PC-9 (cell line): ENCODE measurements at places on chromosomes 16 and 17. TPM values are rescaled to one million over a fixed set of nuclear protein-coding genes. Genes with fewer than 3 reads are reported as not detected.

DNA sequence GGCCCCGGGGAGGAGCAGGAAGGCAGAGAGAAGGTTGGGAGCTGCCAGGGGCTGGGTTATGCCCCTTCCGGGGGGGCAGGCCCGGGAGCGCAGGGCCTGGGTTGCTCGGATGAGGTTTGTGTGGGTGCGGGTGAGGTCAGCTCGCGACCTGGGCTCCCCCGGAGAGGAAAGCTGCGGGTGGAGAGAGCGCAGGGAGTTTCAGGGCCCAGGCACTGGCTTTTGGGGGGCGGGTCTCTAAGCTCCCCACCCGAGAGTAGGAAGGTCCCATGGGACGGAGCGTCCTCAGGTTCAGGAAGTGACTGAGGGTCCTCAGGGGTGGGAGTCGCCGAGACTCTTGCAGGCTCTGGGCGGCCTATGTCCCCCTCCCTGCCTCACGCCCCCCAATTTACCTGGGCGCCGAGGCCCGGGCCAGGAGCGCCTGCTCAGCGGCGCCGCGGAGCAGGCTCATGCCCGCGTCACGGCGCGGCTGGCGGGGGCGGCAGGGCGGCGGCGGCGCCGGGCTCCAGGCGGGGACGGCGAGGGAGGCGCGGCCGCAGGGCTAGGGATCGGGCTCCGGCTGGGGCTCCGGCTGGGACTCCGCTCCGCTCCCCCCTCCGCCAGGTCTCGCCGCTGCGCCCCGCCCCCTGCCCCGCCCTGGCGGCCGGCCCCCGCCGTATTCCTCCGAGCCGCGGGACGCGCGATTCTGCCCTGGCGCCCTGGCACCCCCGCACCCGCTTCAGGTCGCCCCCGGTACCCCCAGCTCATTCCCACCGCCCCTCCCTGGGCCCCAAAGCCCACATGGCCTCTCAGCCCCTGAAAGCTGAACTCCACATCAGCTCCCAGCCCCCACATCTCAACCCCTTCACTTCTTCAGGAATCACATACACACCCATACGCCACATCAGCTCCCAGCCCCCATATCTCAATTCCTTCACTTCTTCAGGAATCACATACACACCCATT is at the start of gene DOK4:
DOK4 (minus strand) TSS at position 578 of the 942 bp plus-strand sequence. CDS start 6,986 bp downstream, outside the sequence.
- DNase-seq: peak; percentile 77

ATP6V0D1 gene
- total RNA-seq: 51.5 and 61.0 TPM in 2 replicates

DNA sequence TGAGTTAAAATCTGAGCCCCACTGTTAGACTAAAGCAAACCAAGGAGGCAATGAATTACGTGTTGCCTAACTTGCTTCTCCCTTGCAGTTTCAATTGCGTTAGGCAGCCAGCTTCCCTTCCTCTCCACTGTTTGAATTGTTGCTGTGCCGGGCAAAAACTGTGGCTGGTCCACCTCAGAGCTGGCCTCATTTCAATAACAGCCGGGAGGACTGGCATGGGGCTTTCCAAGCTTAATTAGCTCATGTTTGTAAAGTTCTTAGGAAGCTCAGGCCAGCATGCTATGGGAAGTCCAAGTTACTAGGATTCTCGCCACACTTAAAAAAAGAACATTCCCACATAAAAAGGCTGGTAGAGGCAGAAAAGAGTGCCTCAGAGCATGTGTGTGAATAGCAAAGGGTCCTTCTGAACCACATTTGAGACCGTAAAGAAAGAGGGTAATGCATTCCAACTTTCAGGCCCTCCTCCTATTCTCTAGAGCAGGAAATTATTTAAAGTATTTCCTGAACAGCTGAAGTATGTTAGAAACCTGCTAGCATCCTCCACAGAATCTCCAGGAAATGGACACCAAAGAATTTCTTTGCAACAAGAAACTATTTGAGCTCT is 79.0 kb upstream of the SMURF2 start:
- DNase-seq: no peak

DNA sequence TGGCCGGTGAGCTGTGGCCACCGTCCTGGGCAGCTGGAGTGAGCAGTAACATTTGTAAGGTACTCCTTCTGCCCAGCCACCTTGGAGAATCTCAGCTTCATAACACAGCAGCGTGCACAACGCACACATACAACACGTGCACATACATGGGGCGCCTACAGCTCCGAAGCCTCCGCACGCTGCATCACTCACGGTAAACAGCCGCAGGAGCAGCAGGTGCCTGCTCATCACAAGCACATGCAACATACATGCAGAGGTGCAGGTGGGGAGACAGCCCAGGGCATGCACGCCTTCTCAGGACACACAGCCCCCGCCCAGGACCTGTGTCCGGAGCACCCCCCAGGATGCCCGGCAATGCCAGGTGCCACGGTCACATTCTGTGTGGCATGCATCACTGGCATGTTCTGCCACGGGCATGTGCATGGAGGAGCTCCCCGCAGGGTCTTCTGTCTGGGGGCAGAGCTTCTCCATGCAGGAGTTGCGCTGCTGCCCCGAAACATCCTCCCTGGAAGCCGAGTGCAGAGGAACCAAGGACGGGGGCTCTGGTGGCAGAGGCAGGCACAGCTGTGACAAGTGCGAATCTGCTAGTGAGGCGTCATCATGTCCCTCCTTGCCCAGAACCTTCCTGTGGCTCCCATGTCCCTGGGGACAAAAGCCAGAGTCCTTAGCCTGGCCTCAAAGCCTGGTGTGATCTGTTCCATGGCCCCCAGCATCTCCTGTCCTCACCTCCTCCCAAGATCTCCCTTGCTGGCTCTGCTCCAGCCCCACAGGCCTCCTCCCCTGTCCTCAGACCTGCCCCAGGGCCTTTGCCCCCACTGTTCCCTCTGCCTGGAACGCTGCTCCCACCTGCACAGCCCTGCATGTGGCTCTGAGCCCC is 184.0 kb upstream of the GSE1 start:
- no peak for DNase-seq

GRCh38 chr17:76248013-76248782 is 7.9 kb upstream of the RNF157 start:
- no peak for DNase-seq

DNA sequence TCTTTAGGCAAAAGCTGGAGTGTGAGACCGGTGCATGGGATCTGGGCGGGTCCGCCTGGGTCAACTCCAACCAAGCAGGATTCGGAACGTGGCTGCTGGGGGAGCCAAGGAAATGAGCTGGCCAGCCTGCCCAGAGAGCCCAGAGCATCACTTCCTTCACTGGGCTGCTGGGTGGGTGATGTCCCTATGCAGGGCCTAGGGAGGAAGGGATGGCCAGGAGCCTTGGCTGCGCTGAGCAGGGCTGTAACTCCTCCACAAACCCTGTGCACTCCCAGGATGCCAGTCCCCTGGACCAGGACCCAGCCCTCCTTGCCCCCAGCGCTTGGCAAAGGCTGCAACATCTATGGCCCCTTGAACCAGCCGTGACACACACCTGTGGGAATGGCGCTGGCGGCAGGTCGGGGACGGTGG is 138.4 kb downstream of the RAB11FIP4 start:
- no peak for DNase-seq

ASGR1 gene
- 3.5 and 5.9 TPM in 2 replicates for total RNA-seq

TPSG1 gene
- not detected in 2 replicates for total RNA-seq

GRCh38 chr17:79544142-79544914 is 66.5 kb downstream of the RBFOX3 start:
- DNase-seq: no peak

- DNase-seq: no peak
These were observed 14.2 kb upstream of the CCL1 start for GRCh38 chr17:34377078-34377823.

- no peak for DNase-seq
These were observed 67.1 kb upstream of the NLK start for GRCh38 chr17:27975146-27976011.

DNA sequence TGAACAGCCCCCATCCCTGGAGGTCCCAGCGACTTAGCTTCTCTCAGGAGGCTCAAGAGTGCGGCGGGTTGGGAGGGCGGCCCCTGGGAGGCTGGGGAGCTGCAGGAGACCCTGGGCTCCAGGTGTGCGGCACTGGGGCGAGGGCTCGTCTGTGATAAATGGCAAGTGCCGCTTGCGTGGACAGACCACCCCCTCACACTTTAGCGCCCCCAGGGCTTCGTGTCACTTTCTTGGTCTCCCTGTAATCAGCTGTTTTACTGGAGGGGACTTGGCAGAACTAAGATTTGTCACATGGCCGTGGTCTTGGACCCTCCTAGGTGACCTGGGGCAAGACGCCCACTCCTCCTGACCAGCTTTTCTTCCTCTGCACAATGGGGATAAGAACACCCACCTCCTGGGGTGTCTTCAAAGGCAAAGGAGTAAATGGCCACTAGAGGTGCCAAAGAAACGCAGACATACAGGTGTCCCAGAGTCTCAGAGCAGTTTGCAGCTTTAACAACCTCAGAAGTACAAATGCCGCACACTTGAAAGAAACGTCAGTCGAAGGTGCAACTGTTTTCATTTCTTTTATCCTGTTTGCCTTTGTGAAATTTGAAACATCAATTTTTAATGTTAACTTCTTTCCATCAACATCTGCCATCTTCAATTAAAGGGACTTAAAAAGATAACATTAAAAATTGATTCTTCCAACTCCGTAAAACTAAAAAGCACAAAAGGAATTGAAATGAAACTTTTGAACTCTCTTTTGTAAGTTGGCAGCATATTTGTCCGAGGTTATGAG is 946 bp downstream of the OSGIN1 start:
- peak; percentile 67 for DNase-seq

- no peak for DNase-seq
These were observed 3.2 kb downstream of the ZC3H7A start for GRCh38 chr16:11793840-11794239.

RABEP1 gene
- 41.9 and 53.0 TPM in 2 replicates for total RNA-seq

- no peak for DNase-seq
These were observed 1.1 kb downstream of the PGAP6 start for GRCh38 chr16:380762-381011.

- no peak for DNase-seq
These were observed 95.0 kb downstream of the RAB11FIP4 start for GRCh38 chr17:31486351-31487062.

ZNF646 gene
- 25.4 and 30.7 TPM in 2 replicates for total RNA-seq

- peak; percentile 56 for DNase-seq
These were observed 22.9 kb downstream of the ITPRIPL2 start for GRCh38 chr16:19136549-19137196.

FNDC8 gene
- total RNA-seq: not detected in 2 replicates

DNA sequence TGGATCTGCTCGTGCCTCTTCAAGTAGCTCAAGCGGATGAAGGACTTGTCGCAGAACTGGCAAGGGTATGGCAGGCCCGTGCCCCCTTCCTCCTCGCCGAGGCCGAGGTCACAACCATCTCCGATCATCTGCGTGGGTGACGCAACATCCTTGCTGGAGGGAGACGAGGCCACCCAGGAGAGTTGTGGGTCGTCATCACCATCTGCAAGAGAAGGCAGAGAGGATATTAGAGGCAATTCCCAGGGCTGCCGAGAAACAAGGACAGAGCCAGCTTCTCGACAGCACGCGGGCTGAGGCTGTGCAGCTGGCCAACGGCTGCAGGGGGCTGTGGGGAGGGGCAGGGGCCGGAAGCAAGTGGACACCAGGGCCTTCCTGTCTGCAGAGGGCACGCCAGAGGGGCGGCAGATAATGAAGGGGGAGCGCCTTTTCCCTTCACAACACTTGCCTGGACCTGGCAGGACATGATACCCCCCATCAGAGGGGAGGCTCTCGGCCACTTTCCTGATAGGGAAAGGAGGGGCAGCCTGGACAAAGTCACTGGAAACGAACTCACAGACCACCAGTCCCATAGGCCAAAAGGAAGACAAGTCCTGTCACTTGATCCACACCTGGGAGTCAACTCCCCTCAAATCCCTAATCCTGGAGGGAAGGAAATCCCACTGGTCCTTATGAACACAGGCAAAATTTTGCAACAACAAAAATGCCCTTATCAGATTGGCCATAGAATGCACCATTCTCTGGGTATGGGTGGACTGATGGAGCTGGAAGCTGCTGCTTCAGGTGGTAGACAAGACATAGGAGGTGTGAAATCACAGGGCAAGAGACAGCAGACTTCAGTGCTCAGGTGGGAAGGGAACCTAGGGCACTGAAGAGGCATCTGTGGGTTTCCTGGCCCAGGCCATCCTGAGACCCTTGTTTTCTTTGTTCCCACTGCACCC is 217.0 kb downstream of the ZNF423 start:
- DNase-seq: no peak

SGCA gene
- total RNA-seq: not detected in 2 replicates

DNA sequence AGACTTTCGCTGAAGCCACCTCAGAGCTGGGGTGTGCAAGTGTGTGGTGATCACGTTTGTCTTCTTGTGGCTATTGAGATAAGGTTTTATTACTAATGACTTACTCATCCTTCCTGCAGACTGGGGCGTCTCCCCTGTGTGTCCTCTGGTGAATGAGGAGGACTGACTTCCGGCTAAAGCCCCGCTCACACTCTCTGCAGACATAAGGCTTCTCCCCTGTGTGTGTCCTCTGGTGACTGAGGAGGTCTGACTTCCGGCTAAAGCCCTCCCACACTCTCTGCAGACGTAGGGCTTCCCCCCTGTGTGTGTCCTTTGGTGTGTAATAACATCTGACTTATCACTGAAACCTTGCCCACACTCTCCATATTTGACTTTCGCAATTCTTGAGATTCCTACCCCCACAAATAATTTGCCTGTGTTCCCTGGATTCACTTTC is 19.4 kb downstream of the PRDM7 start:
- DNase-seq: no peak

DNA sequence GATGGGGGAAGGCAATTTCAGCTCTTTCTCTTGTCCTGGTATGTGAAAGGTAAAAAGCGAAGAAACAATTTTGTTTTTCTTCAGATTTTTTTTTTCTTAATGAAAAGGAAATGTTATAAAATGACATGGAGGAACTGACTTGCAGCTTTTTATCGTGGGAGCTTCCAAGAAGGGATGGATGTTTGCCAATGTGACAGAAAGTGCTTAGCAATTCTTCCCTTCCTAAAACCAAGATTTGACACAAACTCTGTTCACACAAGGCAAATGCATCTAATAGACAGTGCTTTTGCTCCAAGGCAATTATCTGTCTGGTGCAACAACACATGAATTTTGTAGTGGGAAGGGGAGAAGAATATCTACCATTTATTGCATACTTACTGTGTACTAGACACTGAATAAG is 988.5 kb downstream of the CDH11 start:
- no peak for DNase-seq
